Activated T-cell treated with anti-CD3 and anti-CD28 coated beads for 48 hours (primary cell): ENCODE measurements at places on chromosomes 11 and 22.
A peak's percentile ranks its signal among the peaks of the same experiment; 100 is the strongest.

- DNase-seq, result no peak
Observed at GRCh38 chr11:16226245-16226644, 130.1 kb downstream of the SOX6 start.

GRCh38 chr22:17091851-17092250, 7.1 kb downstream of the IL17RA start:
- no peak for DNase-seq

- DNase-seq, result no peak
Observed at GRCh38 chr11:18778468-18778867, 13.1 kb downstream of the PTPN5 start.

DNA sequence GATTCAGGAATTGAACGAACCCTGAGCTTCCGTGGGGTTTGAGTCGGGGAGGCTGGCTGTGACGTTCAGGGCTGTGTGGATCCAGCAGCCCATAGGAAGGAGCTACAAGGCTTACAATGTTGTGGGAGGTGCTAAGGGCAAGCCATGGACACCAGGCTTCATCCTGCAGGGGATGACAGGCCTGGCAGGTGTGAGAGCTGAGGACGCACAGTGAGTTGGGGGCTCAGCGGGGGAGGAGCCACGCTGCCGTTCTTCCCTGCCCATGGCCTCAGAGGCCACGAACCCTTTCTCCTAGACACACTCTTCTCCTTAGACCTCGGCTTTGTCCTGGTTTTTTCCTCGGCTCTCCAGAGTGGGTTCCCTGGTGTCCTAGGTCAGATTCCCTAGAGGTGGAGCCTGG, 113.3 kb upstream of the SLC22A12 start:
- no peak for DNase-seq

- DNase-seq, result no peak
Observed at GRCh38 chr22:35821654-35822053, 104.0 kb downstream of the APOL5 start.

DNA sequence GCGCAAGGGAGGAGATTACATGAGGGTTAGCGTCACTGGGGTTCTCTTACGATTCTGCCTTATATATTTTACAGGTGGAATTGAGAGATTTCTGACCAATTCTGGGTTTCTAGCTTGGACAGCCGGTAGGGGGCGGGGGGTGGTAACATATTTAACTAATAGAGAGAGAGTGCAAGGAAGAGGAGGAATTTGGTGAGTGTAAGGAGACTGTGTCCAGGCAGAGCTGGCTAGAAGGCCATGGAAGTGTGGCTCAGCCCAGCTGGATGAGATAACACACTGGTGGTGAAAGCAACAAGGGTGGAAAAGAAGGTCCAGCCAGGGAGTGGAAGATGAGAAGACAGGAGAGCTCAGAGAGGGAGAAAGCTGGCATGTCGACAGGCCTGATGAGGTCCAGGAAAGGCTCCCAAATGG, 56.5 kb downstream of the ST3GAL4 start:
- no peak for DNase-seq

- DNase-seq, result no peak
Observed at GRCh38 chr11:45048870-45049691, 97.4 kb upstream of the PRDM11 start.

GRCh38 chr11:1072116-1072820, 2.4 kb upstream of the MUC2 start:
- DNase-seq, result no peak

DNA sequence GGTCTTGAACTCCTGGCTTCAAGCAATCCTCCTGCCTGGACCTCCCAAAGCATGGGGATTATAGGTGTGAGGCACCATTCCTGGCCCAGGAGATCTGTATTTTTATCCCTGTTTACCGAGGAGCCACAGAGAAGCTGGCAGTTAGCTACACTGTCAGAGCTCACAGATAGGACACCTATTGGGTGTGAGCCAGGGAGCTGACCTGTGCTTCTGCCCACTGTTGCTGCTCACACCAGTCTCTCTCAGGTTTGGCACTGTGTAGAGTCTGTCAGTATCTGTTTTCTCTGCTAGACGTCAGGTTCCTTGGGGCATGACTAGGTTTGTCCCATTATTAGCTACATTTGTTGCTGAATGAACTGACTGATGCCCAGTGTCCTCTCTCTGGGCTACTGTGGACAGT, 17.5 kb downstream of the PPP6R2 start:
- DNase-seq, result no peak

DNA sequence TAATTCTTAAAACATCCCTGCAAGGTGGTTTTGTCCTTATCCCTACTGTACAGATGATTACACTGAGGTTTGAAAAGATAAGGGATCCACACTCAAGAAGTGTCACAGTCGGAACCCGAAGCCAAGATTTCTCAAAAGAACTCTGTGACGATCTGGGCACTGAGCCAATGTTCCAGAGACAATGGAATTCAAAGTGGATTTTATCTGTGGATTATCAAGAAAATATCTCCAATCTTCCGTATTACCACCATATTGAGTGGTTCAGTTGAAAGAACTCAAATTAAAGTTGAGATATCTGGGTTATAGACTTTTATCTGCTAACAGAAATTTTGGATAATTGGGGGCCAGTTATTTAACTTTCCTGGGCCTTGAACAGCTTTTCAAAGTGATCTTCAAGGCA, 100.0 kb upstream of the GRAMD1B start:
- no peak for DNase-seq

- DNase-seq, result no peak
Observed at GRCh38 chr11:45096636-45097035, 49.8 kb upstream of the PRDM11 start.

- DNase-seq, result no peak
Observed at GRCh38 chr11:132253469-132254264, 883.3 kb downstream of the NTM start.

DNA sequence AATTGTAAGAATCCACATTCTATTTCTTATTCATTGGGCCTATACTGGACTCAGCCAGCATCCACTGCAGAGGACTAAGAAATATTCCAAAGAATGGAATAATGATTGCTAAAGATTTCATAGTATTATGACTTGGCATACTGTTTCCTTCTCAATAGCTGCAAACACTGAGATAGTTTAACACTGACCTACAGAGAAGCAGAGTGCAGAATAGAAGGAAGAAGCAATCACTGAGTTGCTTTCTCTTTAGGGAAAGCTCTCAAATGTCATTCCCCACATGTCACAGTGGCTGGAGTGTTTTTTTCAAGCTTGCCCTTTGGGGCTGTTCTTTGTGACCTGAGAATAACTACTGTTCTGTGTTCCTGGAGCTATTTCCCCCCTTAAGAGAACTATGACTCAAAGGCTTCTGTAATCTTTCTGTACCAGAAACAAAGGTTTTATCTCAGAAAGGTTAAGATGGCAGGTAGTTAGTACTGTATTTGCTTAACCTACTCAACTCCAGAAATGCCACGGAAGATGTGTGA, 243.6 kb upstream of the LUZP2 start:
- DNase-seq, result no peak

DNA sequence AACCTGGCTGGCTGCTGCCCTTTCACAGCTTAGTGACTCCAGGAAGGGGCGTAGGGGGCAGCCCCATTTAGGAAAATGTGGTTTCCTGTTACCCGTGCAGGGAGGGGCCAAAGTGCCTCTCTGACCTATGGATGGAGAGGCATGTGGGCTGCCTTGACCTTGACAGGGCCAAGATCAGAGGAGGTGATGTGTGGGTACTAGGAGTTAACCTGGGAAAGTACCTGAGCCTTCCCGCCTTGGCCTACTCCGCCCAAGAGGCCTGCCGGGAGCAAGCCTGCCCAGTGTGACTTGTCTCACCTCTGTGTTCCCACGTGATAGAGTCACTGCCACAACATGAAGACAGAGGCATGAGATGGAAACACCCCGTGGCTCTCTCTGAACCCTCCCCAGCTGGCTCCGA, 33.4 kb downstream of the GRAMD4 start:
- peak; percentile 30 for DNase-seq

DNA sequence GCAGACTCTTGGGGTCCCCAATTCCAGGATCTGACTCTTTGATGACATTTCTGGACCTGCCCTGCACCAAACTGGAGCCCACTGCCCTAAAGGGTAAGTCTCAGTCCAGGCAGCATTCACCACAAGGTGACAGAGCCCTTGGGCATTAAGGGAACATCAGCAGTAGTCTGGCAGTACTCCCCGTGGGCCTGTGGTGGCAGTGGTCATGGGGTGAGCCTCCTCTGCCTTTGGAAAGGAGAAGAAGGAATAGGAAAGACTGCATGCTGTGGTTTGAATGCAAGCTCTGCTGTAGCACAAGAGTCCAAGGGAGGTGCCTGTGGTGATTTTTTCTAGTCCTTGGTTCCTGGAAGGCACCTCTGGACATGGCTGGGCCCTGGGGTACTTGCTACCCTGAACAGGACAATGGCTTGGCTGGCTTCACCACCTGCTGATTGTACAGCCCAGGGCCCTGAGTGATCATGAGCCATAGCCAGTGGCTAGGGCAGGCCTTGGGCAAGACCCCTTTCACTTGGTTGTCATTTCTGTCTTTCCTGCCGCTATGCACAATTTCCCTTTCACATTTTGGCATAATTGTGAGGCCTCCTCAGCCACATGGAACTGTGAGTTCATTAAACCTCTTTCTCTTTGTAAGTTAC, 160.7 kb upstream of the GRIA4 start:
- DNase-seq, result no peak

DNA sequence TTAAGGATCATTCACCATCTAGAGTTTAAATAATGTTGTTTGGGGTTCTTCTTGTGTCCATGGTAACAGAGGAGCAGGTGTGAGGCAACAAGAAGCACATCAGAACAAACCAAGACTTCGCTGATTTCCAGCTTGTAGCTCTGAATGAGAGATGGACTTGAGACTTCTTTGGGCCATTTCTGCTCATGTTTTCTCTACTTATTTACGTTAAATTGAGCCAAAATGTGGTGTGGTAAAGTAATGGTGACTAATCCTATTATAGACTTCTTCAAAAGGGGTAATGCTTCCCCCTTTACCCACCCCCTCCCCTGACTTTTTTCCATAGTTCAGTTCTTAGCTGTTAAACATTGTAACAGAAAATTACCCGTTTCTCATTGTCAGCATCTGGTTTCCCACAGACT, 65.2 kb downstream of the CSTPP1 start:
- no peak for DNase-seq

DNA sequence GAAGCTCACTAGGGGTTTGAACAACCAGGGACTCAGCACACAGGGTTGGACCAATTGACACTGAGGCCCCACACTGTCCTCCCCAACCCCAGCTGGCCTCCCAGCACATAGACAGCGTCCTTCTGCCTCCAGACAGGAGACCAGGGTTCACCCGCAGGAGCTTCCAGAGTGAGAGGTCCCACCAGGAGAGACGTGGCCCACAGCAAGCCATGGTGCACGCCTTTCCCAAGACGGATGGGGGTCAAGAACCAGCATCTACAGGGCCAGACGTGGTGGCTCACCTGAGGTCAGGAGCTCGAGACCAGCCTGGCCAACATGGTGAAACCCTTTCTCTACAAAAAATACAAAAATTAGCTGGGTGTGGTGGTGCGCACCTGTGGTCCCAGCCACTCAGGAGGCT, 12.1 kb upstream of the SIGIRR start:
- DNase-seq, result no peak
